ENCODE measurements at places on chromosomes 7 and 10. TPM values are rescaled to one million over a fixed set of nuclear protein-coding genes. Genes with fewer than 3 reads are reported as not detected.

Gene CLIP2
- total RNA-seq = 11.9 TPM

Gene IKZF1
- total RNA-seq = not detected

Gene TPK1
- total RNA-seq = 1.3 TPM

Gene AKR1C4
- not detected for total RNA-seq

Gene LIPK
- not detected for total RNA-seq

Gene FGFBP3
- 0.20 TPM for total RNA-seq

Gene ATRNL1
- total RNA-seq = 0.07 TPM

Gene PROSER2
- 22.2 TPM for total RNA-seq

Gene C10orf67
- total RNA-seq = 0.11 TPM

Gene ACTL6B
- total RNA-seq = not detected

Gene CC2D2B
- 0.24 TPM for total RNA-seq

Gene ITIH5
- total RNA-seq = not detected

Gene PLEKHS1
- total RNA-seq = not detected

GRCh38 chr10:110455446-110455845 lies 42.3 kb upstream of the DUSP5 start:
- no peak for DNase-seq

DNA sequence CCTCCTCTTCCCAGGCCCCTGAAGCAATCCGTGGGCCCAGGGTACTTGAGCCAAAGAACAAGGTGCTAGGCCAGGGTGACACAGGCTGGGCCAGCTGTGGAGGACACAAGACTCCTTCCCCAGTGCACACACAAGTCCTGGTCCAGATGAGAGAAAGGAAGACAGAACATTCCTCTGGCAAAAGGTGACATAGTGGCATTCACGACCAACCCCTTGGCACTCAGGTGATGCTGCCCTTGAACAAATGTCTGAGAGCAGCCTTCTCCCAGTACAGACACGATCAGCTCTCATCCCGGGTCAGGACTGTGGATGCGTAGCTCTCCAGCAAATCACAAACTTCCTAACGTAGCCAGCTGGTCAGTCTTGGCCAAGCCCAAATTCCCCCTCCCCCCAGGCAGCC lies 118.5 kb downstream of the OAT start:
- DNase-seq = no peak

DNA sequence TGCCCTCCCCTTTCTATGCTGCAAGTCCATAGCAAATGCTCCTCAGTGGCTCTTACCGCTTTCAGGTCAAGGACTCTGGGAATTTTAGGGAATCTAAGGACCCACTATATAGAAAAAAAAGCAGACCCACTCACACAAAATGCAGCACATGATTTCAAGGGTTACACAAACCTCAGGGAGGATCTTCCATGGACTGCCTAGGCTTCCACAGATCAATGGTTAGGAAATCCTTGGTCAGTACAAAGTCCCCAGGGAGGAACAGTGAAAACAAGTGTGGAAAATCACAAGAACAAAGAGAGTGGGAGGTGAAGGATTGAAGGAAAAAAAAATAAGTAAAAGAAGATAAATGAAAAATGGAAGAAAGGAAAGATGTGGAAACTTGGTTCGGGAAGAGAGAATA lies 188.4 kb downstream of the AHR start:
- DNase-seq = no peak

GRCh38 chr7:126119981-126120380 lies 1132.8 kb downstream of the GRM8 start:
- DNase-seq = no peak

- no peak for DNase-seq
Measured at GRCh38 chr10:102626026-102626685, 18.1 kb upstream of the TRIM8 start.

DNA sequence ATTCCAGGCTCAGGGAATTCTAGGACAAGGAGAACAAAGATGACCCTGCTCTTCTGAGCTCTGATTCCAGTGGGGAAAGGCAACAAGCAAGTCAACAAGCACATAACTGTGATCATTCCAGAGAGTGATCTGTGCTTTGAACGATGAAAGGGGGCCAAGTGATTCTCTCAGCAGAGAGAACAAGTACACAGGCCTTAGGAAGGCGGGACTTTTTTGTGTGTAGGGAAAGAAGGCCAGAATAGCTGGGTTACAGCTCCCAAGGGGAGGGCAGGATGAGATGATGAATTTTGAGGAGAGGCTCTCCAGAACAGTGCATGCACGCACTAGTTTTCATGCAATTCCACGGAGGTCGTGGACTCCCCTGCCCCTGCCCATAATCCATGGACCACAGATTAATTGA lies 565.2 kb downstream of the SDK1 start:
- DNase-seq = no peak

GRCh38 chr7:35277359-35277758 lies 23.5 kb upstream of the TBX20 start:
- no peak for DNase-seq

DNA sequence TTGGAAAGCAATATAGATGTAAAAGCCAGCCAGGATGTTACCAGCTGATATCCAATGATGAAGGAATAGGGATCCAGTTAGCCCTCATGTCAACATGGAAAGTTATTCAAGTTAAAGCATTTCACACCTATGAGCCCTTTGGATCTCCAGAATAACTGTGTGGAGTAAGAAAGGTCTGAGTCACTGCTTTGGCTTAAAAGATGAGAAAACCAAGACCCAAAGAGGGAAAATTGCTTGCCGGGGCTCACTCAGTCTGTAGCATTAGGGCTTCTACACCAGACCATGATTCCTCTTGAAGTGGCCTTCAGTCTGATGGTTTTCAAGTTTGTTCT lies 12.6 kb downstream of the LSM5 start:
- no peak for DNase-seq

- no peak for DNase-seq
Measured at GRCh38 chr10:119365773-119366599, 158.6 kb downstream of the GRK5 start.

- DNase-seq = no peak
Measured at GRCh38 chr10:47025253-47025539, 114.0 kb downstream of the PTPN20 start.

GRCh38 chr7:140049339-140050024 lies 13.3 kb downstream of the PARP12 start:
- no peak for DNase-seq

DNA sequence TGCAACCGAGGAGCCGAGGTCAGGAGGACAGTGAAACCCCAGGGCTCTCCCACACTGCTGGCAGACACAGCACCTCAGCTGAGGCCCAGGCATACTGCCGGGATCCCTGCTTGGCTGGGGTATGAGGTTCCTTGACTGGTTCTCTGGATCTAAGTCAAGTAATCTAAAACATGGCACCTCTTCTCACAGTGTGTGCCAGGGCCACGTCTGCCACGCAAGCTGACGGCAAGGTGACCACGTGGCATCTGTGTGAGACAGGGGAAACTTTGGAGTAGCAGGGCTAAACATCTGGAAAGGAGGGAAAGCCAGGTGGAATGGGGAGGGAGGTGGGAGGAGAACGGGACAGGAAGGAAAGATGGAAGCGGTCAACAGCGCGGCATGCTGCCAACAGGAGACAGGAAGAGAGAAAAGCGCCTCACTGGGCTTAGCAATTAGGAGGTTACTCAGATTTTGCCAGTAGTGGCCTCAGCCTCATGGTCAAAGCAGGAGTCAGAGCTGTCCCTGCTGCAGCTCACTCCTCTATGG lies 103.7 kb downstream of the CXCL12 start:
- no peak for DNase-seq

GRCh38 chr10:91185239-91185875 lies 35.1 kb upstream of the PCGF5 start:
- DNase-seq = no peak

DNA sequence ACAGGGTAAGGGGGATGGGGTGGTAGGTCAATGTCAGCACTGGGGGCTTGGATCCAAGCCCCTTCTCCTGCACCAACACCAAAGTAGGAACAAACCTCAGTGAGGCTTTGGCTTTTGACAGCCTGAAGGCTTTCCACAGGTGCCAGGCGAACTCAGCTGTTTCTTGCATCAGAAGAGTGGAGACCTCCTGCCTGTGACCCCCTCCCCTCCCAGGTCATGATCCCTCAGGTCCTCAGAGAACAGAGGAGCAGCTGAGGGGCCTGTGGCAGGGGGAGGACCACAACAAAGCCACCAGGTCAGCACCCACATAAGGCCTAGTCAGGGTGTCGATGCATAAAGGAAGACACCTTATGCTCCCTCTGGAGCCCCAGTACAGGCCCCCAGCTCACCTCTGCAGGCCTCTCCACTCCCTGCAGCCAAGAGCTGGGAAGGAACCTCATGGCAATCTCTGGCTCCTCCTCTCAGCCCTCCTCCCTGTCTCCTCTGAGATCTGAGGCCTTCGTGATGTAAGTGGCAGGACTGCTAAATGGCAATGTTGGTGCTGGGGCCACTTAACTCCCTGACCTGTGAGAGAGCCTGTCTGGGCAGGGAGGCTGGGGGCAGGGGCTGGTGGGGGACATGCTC lies 19.1 kb upstream of the PRRT4 start:
- DNase-seq = no peak

DNA sequence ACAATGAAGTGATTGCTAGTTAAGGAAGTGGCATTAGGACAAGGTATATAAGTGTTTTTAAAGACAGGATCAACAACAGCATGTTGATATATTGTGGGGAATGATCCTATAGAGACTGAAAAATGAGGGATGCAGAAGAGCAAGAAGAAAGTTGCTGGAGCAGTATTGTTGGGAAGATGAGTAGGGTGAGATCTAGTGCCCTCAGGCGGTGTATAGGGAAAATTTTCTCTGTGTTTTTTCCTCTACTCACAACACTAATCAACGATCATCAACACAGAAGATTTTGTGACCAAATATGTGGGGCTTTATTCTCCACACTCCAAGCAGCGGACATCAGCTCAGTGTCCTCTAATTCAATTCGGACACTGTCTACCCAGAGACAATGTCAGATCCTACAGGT lies 9.6 kb upstream of the PTTG1IP2 start:
- no peak for DNase-seq

DNA sequence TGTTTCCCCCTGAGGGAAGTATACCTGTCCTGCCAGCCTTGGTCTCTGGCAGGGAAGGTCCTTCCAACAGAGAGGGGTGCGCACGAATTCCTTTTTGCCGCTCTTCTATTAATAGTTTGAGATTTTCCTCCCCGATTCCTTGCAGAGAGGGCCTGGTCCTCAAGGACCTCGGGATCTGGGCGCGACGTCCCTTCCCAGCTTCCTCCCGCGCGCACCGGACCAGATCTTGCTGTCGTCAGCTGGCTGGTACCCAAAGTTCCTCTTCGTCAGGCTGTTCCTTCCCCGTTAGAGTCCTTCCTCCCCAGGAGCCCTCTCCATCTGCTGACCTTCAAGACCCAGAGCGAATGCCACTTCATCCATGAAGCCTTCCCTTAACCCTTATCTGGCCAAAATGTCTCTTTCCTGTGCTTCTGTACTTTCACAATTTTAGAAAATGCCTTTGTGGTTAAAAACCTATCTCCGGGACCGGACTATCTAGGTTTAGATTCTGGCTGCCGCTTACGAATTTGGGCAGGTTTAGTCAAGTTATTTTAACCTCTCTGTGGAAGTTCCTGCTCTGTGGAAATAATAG lies 851 bp upstream of the GOT1 start:
- DNase-seq = no peak

GRCh38 chr7:39432807-39433416 lies 133.3 kb upstream of the YAE1 start:
- DNase-seq = no peak

- DNase-seq = no peak
Measured at GRCh38 chr10:110429301-110429700, 68.4 kb upstream of the DUSP5 start.

- no peak for DNase-seq
Measured at GRCh38 chr10:131980761-131981428, 828 bp downstream of the BNIP3 start.

DNA sequence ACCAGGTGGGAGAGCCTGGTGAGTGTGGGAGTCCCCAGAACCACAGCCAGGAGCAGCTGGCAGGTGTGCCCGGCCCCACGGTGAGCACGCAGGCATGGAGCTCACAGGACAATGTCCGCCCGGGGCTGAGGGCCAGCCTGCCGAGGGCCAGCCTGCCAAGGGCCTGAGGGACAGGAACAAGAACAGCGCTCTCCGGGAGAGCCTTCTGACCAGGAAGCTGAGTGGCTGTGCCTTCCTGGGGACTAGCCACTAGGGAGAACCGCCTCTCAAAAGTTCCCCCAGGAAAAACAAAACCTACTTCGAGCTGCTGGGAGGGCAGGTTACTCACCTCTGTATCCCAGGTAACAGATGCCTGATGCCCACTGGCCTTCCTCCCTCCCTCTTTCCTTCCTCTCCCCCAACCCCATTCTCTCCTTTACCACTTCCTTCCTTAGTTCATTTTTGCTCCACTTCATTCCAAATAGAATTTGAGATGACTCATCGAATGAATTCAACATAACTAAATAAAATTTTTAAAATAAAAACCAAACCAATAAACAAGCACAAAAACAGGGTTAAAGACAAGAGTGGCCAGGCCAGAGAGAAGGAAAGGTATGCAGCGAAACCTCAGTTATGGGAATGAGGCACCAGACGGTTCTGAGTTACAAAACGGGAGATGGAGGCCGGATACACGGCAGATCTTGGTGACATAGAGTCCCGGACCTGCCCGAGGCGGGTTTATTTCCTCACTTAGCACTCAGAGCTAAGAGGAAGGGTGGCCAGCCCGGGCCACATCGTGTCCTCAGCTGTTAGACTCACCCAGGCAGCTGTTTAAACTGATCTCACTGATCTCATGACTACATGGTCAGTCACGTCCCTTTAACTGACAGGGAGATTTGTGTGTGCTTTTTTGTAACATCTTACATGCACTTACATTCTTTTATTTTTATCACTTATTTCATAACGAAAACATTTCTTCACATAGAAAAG lies 128.5 kb downstream of the TNS3 start:
- DNase-seq = peak; percentile 69

DNA sequence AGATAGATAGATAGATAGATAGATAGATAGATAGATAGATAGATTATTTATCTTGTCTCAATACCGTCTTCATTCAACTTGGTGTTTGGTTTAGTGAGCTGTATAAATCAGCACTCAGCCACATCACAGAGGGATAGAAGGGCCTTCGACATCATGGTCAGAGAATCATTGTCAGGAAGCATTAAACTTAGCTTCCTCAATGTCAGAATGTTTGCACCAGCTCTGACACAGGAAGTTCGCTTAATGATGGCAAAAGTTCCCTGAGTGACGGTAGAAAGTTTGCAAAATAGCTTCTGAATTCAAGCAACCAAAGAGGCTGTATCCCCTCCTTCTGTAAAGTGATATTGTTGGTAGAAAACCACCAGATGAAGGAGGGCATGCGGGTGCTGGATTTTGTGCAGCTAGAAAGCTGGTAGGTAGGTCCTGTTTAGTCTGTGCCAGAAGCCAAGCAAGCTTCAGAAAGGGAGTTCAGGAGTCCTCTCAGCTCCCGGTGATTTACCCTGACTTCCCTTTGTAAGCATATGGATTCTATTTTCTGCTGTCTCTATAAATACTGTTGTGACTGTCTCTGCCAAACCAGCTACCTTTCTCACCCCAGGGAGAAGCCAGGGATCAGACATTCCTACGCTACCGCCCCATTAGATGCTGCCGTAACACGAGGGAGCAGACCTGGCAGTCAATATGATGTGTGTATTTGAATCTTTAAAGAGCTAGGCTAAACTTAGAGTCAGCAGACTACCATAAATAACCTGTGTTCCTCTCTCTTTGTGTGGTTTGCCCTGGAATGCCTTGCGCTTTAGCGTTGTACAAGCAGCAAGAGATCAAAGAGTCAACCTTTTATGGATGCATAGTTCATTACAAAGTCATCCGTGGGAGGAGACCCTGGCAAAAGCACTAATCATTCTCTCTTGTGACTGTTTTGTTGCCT lies 200.5 kb upstream of the KIAA1217 start:
- peak; percentile 93 for DNase-seq

All from foreskin keratinocyte (primary cell).